ENCODE measurements at places on chromosomes 16 and 17. TPM values are rescaled to one million over a fixed set of nuclear protein-coding genes. Genes with fewer than 3 reads are reported as not detected.

- no peak overlapping the region for H3K27ac ChIP-seq
- peaks cover 23% of the 10 kb centered on the region for H3K36me3 ChIP-seq
- no peak for DNase-seq
- no peak overlapping the region for H3K4me3 ChIP-seq
- H3K27me3 ChIP-seq, result no peaks in the 10 kb centered on the region
Observed at GRCh38 chr17:37133136-37133535, 184.4 kb downstream of the AATF start.

The TEX2 gene
- 12.2 TPM for total RNA-seq

The GDPD3 gene
- total RNA-seq, result 3.8 TPM

DNA sequence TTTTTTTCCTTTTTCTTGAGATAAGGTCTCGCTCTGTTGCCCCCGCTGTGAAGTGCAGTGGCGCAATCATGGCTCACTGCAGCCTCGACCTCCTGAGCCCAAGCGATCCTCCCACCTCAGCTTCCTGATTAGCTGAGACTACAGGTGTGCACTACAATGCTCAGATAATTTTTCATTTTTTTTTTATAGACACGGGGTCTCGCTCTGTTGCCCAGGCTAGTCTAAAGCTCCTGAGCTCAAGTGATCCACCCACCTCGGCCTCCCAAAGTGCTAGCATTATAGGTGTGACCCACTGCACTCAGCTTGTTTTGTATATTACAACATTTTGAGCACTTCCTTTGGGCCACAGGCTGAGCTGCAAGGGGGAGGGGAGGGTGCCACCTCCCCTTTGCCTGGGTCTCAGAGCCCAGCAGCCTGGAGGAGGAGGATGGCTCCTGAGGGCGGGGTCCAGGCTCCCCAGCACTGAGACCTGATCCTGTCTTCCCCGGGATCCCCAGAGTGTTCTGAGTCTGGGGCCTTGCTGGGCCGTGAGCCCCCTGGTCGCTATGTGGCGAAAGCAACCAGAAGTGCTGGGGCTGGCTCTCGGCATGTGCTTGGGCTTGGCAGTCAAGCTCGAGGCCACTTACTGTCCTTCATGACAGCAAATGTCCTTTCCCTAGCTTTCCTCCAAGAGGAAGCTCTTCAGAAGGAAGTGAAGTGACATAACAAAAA lies 8.1 kb downstream of the DEF8 start:
- H3K4me1 ChIP-seq, result no peaks in the 10 kb centered on the region
- no peaks in the 10 kb centered on the region for H3K27me3 ChIP-seq
- H3K36me3 ChIP-seq, result peaks cover 45% of the 10 kb centered on the region
- no peak for DNase-seq

The AOC3 gene
- total RNA-seq, result 2.6 TPM

The ADAP2 gene
- 1.2 TPM for total RNA-seq

- no peaks in the 10 kb centered on the region for H3K36me3 ChIP-seq
- H3K27ac ChIP-seq, result no peak overlapping the region
- DNase-seq, result no peak
- H3K4me3 ChIP-seq, result no peak overlapping the region
Observed at GRCh38 chr16:77594799-77595596, 127.3 kb upstream of the NUDT7 start.

DNA sequence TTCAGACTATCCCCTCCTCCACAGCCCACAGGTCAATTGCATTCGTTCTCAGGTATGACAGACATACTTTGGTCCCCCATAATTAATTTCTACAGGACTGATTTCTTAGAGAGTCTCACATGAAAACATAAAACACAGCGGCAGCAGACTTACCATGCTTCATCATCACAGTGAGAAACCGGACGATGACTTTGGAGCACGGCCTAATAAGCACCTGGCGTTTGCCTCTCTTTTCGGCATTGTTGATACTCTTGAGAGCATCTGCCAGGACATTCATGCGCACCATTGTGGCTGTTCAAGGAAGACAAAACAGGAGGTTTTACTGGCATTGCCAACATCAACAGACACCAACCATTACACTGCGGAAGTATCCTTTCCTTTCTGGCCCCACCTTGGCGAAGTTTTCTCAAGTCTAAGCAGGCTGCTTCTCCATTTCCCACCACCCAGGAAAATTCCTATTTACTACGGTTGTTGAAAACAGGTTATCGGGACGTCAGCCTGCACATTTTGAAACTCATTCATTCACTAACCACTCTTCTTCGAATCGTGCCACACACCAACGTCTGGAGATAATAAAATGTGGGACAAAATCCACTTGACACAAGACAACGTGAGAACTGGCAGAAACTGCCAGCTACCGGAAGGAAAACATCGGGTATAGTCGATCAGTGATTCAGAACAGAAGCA lies 1.2 kb downstream of the RPS15A start:
- H3K27ac ChIP-seq, result no peak overlapping the region
- peaks cover 60% of the 10 kb centered on the region for H3K36me3 ChIP-seq
- H3K4me3 ChIP-seq, result peak overlapping the region; percentile 96
- no peak for DNase-seq
- 0 out of 2 replicates have a peak, but pooled peaks cover 5% of the 10 kb centered on the region for H3K4me1 ChIP-seq
- no peaks in the 10 kb centered on the region for H3K27me3 ChIP-seq
